Stimulated activated CD4-positive, alpha-beta T cell treated with anti-CD3 and anti-CD28 coated beads, Interleukin-15, amount 100 ng/mL, for 48 hours (primary cell): ENCODE measurements at places on chromosomes 6 and 20.

- DNase-seq: no peak
Measured at GRCh38 chr6:163841733-163842132, 427.2 kb downstream of the QKI start.

- DNase-seq: no peak
Measured at GRCh38 chr20:7171911-7172310, 404.4 kb downstream of the BMP2 start.

DNA sequence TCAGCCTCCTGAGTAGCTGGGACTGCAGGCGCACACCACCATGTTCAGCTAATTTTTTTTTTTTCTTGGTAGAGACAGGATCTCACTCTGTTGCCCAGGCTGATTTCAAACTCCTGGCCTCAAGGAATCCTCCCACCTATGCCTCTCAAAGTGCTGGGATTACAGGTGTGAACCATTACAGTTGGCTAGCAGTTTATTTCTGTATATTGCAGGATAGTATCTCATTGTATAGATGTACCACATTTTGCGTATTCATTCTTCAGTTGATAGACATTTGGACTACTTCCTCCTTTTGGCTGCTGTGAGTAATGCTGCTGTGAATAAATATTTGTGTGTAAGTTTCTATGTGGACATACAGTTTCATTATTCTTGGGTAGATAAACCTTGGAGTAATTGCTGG is 32.9 kb downstream of the ASXL1 start:
- no peak for DNase-seq

DNA sequence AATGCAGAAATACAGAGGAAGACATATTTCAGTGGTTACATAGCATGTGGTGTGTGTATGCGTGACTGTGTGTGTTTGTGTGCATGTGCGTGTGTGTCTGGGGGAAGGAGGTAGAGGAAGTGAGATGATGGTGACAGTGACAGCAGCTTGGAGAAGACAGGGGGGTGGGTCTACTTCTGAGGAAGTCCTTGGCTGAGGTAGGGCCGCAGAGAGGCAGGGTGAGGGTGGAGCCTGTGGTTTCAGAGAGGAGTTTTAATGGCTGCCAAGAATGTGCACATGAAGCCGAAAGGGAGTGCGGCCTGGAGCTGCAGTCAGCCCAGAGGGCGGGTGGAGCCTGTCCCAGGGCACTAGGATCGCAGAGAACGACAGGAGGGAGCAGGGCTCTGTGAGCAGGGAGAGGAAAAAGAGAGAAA is 22.7 kb upstream of the RNF24 start:
- DNase-seq: peak; percentile 72

DNA sequence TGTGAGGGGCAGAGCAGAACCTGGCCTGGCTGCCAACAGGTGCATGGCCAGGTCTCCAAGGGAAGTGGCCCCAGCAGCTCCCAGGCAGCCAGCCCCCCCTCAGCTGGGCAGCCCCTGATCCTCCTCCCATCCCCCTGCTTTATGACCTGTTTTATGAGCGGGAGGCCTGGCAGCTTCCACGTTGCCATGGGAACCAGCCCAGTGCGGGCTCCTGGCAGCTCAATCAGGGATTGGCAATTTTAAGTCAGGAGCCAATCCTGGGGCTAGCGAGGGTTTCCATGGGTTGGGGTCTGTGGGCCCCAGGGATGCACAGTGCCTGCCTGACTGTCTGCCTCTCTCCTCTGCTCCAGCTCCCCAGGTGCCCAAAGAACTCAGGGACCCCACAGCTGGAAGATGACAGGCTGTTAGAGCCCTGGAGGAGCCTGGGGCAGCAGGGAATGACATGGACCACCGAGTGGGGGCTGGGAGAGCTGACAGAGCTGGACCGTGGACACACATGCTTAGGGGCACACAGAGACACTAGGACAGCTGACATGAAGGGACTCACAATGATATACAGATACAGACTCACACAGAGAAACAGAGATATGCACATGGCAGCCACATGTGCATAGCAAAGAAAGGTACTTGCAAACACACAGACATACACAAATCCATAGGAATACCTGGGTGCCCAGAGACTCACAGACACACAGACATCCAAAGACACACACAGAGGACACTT is 56.5 kb upstream of the SIRPA start:
- no peak for DNase-seq

GRCh38 chr6:22343864-22344263 is 47.0 kb upstream of the PRL start:
- no peak for DNase-seq

GRCh38 chr6:151723152-151723551 is 84.3 kb upstream of the ESR1 start:
- peak; percentile 39 for DNase-seq

GRCh38 chr6:137365707-137366437 is 128.3 kb downstream of the OLIG3 start:
- DNase-seq: no peak

DNA sequence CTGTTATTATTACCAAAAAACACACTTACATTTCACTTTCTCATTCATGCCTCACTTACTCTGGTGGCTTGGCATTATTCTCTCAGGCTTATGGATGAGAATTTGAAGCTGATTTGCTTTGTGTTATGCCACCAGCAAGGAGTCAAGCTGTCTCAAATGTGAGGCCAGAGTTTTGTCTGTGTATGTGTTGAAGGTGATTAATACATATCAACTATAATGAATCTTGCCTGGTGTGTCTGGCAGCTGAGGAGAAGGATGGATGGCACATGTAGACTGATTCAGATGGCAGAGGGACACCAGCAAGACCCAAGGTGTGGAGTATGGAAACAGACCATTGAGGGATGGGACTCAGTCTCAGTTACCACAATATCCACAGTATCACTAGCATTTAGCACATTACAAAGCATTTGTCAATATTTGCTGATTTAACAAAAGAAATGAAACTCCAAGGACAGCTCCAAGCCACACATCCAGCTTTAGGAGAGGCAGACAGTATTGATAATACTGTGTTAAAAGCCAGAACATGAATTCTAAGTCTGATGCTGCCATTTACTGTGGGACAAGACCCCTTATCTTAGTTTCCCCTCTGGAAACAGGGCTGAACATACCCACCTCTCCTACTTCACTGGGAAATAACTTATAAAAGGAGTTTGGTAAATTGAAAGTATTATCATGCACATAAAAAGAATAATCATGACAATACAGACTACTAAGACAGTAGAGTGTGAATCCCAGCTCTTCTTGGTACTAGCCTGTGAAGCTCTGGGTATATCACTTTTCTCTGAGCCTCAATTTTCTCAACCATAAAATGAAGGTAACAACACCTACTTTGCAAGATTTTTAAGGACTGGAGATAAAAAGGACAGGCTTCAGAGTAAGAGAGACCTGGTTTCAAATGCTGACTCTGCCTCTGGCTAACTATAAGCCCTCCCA is 11.2 kb downstream of the BCL2L1 start:
- DNase-seq: no peak

DNA sequence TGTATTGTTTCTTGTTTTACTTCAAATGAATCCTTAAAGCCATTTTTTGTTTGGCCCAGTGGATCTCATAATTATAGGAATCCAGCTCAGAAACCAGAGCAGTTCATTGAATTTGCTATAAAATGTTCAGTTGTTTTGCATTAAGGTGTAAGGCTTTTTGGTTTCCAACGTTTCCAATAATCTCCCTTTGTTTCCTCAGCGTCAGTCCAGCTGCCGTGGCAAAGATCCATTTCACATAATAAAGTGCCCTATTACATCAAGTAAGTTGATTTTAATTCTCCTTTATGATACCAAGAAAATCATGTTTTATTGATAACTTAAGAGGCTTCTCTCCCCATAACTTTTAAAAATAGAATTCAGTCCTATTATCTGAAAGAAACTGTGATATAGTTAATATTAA is 472.6 kb downstream of the UTRN start:
- DNase-seq: no peak

DNA sequence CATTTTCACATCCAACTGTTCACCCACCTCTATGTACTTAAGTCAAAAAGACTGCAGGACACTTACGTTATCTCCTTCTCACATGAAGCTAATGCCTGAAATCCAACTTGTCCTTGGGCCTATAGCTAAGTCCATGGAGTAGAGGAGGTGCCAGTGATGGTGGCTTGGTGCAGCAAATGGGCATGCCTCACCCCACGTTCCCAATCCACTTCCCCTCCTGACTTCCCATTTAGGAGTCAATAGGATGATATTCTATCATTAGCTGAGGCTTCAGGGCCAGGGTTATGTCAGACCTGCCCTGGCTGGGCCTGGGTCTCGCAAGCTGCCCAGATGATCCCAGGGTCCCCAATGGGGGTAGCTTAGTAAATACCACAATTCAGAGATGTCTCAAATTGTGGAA is 410.4 kb downstream of the MAFB start:
- DNase-seq: no peak

- DNase-seq: no peak
Measured at GRCh38 chr6:19408331-19408730, 428.8 kb upstream of the ID4 start.

DNA sequence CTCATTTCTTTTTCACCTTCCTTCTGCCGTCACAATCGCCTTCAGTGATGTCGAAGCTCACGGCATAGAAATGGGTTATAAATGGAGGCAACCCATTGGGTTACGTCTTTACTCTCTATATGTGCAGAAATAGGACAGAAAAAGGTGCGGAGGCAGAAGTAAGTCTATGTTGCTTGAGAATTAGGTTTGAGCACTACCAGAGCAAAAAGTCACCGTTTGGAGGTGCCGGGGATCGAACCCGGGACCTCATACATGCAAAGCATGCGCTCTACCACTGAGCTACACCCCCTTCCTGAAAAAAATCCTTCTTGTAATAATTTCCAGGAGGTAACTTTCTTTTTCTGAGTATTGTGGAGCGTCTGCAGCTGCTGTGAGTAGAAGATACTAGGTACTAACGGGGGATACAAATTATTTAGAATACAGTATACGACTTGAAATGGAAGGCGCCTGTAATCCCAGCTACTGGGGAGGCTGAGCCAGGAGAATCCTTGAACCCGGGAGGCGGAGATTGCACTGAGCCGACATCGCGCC is 134.2 kb downstream of the TRIM27 start:
- peak; percentile 30 for DNase-seq

GRCh38 chr20:17316316-17317038 is 89.6 kb downstream of the PCSK2 start:
- no peak for DNase-seq

GRCh38 chr20:49267327-49267726 is 10.5 kb downstream of the ZNFX1 start:
- no peak for DNase-seq

DNA sequence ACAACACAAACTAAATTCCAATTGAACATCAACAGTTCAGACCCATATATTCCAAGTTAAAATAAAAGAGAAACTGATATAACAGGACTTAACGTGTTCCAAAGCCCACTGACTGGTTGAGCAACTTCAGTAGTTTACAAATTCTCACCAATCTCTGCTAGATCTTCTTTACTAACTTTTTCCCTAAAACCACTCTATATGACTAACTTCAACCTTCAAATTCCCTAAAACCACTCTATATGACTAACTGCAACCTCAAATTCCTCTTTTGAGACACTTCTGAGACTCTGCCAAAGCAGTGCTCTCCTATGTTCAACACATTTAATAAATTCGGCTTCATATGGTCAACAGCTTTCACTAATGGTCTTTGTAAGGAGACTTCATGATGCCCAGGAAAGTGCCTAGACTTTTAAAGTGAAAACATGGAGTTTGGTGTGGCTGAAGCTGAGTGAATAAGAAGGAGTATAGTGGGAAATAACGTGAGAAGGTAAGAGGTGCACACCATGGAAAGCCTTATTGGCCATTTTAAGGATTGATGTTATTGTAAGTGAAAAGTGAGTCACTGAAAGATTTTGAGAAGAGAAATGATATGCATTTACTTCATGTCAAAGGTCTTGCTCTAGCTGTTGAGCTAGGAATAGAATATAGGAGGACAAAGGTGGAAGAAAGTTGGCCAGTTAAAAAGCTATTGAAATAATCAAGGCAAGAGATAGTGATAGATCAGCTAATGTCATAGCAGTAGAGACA is 134.0 kb upstream of the HCRTR2 start:
- DNase-seq: no peak

GRCh38 chr6:29792123-29793035 is 35.2 kb upstream of the HLA-G start:
- DNase-seq: peak; percentile 54

GRCh38 chr20:53636540-53637097 is 43.0 kb upstream of the ZNF217 start:
- DNase-seq: no peak
